Activated CD4-positive, alpha-beta T cell treated with anti-CD3 and anti-CD28 coated beads for 36 hours (primary cell): ENCODE measurements at places on chromosomes 7 and 10. TPM values are rescaled to one million over a fixed set of nuclear protein-coding genes. Genes with fewer than 3 reads are reported as not detected.

GRCh38 chr7:97007583-97007861 lies 2.2 kb downstream of the DLX6 start:
- H3K4me1 ChIP-seq = peaks cover 14% of the 10 kb centered on the region
- no peak overlapping the region for H3K27ac ChIP-seq
- H3K36me3 ChIP-seq = peaks cover 3% of the 10 kb centered on the region
- no peak for DNase-seq
- H3K27me3 ChIP-seq = peaks cover 77% of the 10 kb centered on the region
- no peak overlapping the region for H3K4me3 ChIP-seq

- H3K4me1 ChIP-seq = peaks cover 10% of the 10 kb centered on the region
- no peak for DNase-seq
- no peaks in the 10 kb centered on the region for H3K27me3 ChIP-seq
- no peak overlapping the region for H3K27ac ChIP-seq
- H3K36me3 ChIP-seq = no peaks in the 10 kb centered on the region
Measured at GRCh38 chr10:31087851-31088250, 56.2 kb upstream of the ZNF438 start.

The WEE2 gene
- not detected for total RNA-seq

The HABP2 gene
- total RNA-seq = not detected

The ADGRA1 gene
- total RNA-seq = not detected

The PAX4 gene
- not detected for total RNA-seq
